Putamen (tissue), 1 donor: ENCODE measurements at places on chromosomes 6 and 20.

GRCh38 chr6:52359403-52359802, 2.5 kb upstream of the PAQR8 start:
- no peak for DNase-seq

DNA sequence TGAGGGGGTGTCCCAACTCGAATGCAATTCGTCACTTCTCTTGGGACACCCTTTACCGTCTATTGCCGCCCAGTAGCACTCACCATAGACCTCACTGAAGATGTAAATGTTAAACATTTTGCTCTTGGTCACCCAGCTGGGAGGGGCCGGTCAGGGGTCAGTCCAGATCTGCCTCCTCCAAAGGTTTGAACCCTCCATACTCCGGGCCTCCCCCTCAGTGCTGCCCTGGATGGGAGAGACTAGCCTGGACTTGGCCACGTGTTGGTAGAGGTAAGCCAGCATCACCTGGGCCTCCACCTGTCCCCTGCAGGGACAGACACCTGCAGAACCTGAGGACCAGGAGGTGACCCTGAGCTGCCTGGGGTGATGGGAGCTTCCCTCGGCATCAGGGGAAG, 5.0 kb upstream of the MYT1 start:
- DNase-seq, result no peak

DNA sequence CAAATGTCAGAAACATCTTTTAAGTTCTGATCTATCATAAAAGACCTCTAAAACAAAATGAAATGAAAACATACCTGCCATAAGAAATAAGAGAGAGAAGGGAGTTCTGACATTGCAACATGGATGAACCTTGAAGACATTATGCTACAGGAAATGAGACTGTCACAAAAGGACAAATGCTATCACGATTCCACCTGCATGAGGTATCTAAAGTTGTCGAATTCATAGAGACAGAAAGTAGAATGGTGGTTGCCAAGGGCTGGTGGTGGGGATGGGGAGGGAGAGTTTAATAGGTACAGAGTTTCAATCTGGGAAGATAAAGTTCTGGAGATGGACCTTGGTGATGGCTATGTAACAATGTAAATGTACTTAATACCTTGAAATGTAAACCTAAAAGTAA, 3.3 kb downstream of the EZR start:
- no peak for DNase-seq

GRCh38 chr6:150312395-150312794, 56.4 kb upstream of the IYD start:
- no peak for DNase-seq

GRCh38 chr6:8434727-8435092, 635 bp downstream of the SLC35B3 start:
- no peak for DNase-seq
